ENCODE measurements at places on chromosomes 7 and 10.

DNA sequence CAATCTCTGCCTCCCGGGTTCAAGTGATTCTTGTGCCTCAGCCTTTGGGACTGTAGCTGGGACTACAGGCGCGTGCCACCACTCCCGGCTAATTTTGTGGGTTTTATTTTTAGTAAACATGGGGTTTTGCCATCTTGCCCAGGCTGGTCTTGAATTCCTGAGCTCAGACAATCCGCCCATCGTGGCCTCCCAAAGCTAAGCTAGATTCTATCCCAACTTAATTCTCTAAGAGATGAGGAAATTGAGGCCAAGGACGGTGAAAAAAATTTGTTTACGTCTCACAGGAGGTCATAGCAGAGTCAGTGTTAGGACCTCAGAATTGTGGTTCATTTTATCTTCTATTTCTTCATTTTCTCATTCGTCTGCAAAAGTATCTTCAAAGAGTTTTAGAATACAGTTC, 6.1 kb downstream of the CCAR1 start:
- no peak for DNase-seq

GRCh38 chr10:100730725-100731406, 14.5 kb upstream of the PAX2 start:
- no peak for DNase-seq

DNA sequence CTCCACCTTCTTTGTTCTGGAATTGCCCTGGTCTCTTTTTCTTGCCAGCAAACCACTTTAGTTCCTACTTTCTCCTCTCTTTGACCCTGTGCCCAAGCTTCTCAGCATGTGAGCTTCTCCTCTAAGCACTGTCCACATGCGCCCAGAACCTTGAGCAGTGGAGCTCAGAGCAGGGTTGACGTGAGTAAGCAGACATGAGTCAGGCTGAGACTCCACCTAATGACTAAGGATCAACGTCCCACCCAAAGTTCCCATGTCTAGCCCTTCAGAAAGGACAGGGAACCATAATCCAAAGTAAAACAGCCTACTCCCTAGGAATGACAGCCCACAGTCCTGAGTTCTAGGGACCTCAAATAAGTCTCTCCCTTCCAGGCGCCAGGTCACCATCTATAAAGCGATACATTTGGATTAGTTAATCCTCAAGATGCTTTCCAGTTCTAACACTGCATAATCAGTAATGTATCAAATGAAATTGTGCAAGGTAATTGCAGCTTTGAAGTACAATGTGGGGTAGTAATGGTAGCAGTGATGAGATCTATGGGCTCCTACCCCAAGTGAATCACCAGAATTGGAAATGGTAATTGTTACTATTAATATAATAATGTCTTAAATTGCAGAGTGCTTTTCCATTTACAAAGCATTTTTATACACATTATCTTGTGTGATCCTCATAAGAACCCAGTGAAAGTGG, 44.5 kb downstream of the KCNMA1 start:
- DNase-seq, result no peak

DNA sequence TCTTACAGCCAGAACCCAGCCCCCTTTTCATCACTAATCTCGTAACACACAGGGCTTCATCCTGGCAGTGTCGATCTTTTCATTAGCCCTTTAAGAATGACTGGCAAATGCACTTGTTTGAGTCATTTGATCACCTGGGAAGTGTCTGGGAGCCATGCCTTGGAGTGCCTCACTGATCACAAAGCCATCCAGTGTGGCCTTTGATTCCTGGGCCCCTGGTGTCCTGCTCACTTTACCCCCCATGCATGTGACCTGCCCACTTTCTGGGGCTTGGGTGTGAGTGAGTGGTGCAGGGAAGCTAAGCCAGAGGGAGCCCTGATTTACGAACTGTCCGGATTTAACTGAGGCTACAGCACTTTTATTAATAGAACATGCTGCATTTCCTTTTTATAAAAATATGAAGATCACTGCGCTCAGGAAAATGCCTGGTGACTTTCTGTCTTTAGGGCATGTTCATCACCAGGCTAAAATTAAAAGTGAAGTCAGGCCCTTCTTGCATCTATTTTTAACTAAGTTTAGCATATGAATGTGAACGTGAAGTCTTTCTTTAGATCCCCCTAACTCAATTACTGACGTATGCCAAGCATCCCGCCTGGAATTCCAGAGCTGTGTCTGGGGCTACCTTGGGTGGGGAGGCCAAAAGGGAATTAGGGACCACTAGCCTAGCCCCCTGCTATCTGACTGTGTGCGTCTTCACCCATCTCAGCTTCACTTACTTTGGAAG, 23.6 kb downstream of the RBM20 start:
- no peak for DNase-seq

DNA sequence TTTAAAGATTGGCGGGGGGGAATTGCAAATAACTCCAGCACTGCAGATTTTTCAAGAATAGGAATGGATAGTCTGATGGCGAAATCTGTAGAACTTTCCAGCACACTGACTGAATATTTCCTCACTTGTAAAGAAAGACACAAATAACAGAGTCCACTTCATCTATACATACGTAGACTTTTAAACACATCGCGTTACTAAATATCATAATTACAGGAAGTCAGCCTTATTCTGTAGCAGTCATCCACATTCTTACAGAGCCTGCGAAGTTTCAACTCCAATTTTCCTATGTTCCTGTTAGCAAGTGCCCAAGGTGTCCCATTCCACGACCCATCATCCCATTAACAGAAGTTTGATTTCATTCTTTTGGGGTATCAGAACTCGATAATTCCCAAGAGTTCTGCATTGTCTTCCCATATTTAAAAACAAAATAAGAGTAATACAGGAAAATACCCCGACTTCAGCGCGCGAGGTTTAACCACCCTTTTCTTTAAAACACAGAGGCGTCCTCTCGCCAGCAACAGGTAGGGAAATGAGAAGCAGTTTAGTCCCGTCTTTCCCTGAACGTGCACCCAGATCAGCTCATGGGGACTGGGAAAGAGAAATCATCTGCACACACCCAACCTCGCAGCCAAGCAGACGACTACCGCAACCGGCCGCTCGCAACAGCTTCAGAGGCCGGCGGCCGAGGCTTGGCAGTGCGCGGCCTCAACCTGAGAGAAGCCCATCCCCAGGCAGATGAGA, 880 bp downstream of the HERC4 start:
- DNase-seq, result no peak

GRCh38 chr7:84389242-84389641, 194.7 kb upstream of the SEMA3A start:
- DNase-seq, result no peak

DNA sequence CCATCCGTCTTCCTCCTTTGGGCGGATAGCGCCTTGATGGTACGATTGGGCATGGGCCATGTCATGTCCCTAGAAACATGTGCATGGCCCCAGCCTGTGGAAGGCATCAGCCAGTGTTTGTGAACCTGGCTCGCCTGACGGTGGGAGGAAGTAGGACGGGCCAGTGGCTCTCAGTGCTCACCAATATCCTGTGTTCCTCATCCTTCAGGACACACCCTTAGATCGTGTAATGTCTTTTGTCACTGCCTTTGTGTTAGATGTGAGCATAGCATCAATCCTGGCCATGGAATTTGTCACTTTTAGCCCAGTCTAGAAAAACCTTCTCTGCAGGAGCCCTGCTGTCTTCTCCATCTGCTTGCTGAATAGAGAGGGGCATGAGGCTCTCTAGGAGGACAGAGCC, 77.6 kb downstream of the PFKFB3 start:
- no peak for DNase-seq

DNA sequence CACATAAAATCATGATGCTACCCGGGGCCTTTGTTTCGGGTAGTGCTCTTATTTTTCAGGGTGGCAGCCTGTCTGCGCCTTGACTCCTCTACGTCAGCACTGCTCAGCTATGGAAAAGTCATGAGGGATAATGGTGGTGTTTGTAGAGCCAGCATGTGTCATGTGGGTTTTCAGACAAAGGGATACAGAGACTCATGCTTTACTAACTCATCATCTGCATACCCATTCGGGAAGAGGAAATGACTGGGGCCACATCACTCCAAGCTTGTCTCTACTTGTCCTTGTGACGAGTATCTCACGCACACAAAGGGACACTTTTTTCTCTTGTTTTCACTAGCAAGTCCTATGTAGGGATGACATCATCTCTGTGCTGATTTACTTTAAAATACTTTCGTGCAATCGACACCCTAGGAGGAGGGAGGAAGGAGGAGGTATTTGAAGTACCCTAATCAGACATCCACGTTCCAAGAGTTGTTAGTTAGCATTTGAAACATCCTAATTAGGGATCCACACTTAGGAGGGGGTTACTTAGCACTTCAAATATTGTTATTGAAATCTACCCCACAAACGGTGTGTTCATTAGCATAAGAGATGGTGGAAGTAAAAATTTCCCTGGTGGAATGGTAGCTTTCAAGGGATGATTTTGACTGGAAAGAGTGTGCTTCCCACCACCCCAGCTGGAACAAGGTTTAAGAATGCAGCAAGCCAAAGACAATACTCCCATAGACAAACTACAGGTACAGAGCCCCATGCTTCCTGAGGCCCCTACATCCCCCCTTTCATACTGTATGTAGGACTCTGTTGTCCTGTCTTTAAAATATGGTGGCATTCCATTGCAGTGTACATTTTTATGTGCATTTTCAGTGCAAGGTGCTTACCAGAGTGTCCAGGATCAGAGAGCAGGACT, 52.0 kb downstream of the THNSL1 start:
- no peak for DNase-seq

- no peak for DNase-seq
Measured at GRCh38 chr10:22958338-22958737, 30.5 kb downstream of the ARMC3 start.

DNA sequence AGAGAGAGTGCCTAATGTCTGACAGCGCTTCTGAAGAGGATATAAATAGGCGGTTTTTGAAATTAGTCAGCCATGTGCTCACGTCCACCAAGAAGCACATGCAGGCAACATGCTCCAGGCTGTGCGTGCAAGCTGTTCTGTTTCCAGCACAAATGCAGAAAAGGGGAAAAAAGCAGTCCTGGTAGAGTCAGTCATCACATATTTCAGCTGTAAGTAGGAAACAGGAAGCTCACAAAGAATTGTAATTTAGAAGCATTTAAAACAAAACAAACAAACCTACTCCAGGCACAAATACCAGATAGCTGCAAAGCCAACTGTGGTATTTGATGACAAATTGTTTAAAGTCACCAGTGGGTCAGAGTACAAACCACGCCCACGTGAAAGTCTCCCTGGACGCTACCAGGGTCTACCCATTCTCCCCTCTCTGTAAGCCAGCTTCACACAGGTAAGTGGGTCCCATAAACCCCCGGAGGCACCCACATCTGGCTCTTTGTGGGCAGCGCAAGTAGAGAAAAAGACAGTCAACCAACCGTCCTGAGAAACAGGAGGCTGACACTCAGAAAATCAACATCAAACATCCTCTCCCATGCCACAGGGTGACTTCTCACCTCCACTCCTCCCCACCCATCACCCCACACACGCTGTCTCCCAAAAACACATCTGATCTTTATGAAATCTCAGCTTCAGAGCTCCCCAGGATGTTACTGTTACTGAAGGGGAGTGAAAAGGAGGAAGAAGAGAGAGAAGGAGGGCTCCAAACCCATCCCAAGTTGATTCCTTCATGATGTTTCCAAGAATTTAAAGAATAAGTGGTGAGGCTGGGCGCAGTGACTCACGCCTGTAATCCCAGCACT, 186.4 kb downstream of the FAM107B start:
- peak; percentile 46 for DNase-seq

GRCh38 chr10:22810643-22811465, 96.5 kb upstream of the PIP4K2A start:
- no peak for DNase-seq

GRCh38 chr7:7920481-7920880, 48.1 kb upstream of the GLCCI1 start:
- no peak for DNase-seq

GRCh38 chr7:12436896-12437535, 33.4 kb upstream of the VWDE start:
- DNase-seq, result no peak

DNA sequence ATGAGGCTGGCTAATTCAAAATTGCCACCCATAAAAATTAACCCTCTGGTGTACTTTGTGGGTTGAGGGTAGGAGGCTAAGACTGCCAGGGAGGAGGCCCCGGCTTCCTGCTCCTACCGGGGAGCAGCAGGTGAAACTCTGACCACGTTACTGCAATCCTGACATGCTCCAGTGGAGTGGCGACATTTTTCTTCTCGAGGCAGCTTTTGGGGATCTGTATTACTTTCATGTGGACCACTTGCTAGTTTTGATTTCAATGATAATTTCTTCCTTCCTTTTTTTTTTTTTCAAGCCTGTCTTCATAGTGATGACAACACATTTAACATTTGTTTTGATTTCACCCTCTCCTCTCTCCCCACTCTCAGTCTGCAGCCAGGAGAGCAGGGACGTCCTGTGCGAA, 14.6 kb downstream of the GATA3 start:
- DNase-seq, result no peak

- no peak for DNase-seq
Measured at GRCh38 chr10:21479570-21480315, 45.7 kb downstream of the SKIDA1 start.

- DNase-seq, result no peak
Measured at GRCh38 chr10:131947631-131948347, 33.9 kb downstream of the BNIP3 start.

GRCh38 chr7:44713141-44713540, 35.5 kb upstream of the ZMIZ2 start:
- DNase-seq, result no peak

- no peak for DNase-seq
Measured at GRCh38 chr7:129394982-129395914, 39.0 kb upstream of the STRIP2 start.

DNA sequence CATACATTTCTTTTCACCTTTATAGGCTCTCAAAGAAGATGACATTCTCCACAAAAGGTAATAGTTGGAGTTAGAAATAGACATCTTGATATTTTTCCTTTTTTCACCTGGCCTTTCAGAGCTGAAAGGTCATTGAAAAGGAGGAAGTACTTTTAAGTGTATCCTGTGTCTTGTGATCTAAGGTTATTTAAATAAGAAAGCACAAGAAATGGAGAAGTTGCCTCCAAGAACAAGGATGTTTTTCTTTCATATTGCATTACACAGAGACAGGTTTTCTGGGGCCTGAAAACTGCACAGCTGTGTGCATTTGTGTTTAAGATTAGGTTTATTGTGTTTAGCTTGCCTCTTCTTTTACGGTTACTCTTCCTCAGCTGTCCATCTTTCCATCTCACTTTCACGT, 103.4 kb upstream of the SEMA3D start:
- no peak for DNase-seq

DNA sequence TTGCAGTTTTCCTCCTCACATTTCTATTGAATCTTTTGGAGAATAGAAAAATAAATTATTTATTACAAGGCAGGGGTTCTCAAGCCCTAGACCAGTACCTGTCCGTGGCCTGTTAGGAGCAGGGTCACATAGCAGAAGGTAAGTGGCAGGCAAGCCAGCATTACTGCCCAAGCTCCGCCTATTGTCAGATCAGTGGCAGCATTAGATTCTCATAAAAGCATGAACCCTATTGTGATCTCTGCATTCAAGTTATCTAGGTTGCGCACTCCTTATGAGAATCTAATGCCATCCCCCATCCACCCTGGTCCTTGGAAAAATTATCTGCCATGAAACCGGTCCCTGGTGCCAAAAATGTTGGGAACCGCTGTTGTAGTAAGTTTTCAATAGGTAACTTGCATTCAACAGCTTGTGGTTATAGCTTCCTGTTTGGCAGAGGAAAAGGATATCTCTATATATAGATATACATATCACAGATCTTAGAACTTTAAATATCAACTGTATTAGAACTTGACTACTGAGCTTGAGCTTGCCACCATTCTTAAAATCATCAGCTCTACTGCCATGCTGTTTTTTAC, 165.1 kb downstream of the AHR start:
- no peak for DNase-seq

GRCh38 chr7:72924386-72924732, 536 bp upstream of the POM121 start:
- DNase-seq, result no peak
